ENCODE measurements at places on chromosomes 7 and 10.

GRCh38 chr10:43263551-43264343, 3.1 kb downstream of the RASGEF1A start:
- no peak for DNase-seq

DNA sequence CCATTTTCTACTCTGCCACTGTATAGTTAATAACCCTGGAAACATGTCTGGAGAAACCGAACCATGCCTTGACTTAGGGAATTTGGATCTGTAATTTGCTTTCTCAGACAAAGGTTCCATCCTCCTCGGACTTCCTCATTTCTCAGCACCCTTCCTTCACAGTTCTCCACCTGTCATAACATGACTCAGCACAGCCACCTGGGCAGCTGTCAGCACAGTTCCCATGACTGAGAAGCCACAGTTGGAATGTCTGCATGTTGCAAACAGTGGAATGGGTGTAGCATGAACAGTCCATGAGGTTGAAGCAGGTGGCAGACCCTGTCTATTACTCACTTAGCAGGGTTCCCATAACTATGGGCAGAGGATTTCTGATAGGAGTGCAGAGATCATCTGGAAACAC, 634 bp upstream of the OR9A4 start:
- DNase-seq, result no peak

DNA sequence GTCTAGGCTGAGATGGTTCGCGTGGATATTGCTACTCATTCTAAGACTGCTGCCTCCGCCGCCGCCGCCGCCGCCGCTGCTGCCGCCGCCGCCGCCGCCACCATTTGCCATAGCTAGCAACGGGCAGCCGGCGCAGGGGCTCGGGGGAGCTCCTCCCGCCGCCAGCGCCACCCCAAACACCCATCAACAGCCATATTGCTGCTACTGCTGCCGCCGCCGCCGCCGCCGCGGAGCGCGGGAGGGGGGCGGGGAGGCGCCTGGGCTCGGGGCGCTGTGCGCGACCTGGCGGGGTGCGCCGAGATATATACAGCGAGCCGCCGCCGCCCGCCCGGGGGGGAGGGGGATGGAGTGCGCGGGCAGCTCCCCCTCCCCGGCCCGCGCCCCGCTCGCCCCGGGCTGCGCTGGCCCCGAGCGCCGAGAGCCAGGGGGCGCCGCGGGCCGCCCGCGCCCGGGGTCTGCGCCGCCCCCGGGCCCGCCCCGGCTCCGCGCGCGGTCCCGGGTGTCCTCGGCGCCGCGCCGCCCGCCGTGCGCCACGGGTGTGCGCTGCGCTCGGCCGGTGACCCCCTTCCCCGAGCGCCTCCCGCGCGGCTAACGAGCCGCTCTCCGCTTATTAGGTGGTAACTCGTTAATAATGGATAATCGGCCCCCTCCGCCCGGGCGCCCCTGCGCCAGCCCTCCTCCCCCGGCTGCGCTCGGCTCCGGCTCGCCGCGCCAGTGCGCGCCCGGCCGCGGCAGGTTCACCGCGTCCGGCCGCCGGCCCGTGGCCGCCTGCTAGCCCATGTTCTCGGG, at the start of gene KCNMA1:
KCNMA1 (minus strand) TSS at position 277 of the 789 bp plus-strand sequence.
- no peak for DNase-seq

- DNase-seq, result no peak
Measured at GRCh38 chr10:123236126-123236525, 81.9 kb downstream of the BUB3 start.

DNA sequence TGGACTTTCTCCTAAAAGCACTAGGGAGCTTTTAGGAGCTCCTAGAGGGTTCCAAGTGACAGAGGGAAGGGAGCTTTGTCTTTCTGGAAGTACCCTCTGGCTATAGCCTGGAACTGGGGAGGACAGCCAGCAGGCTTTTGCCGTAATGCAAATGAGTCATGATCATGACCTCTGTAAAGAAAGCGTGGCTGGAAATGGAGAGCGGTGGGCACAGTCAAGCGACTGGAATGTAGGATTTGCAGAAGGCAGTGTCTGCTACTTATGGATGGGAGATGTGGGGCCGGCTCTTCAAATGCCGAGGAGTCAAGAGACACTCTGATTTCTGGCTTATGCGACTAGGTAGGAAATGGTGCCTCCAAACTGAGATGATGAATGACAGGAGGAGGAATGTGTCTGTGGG, 34.6 kb upstream of the PLPP4 start:
- no peak for DNase-seq

GRCh38 chr7:77745746-77746145, 49.5 kb downstream of the RSBN1L start:
- DNase-seq, result no peak

- DNase-seq, result peak; percentile 30
Measured at GRCh38 chr7:158325530-158326381, 261.9 kb downstream of the PTPRN2 start.

DNA sequence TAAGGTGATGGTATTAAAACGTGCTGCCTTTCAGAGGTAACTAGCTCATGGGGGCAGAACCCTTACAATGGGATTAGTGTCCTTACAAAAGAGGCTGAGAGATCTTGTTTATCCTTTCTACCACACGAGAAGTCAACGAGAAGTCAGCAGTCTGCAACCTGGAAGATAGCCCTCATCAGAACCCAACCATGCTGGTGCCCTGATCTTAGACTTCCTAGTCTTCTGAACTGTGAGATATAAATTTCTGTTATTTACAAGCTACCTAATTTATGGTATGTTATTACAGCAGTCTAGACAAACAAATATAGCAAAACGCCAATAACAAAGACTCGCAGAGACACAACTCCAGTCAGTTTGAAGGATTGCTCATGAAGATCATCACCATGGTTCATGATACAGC, 157.5 kb upstream of the TMEM106B start:
- no peak for DNase-seq

- DNase-seq, result no peak
Measured at GRCh38 chr7:157016352-157017041, 6.0 kb upstream of the MNX1 start.

DNA sequence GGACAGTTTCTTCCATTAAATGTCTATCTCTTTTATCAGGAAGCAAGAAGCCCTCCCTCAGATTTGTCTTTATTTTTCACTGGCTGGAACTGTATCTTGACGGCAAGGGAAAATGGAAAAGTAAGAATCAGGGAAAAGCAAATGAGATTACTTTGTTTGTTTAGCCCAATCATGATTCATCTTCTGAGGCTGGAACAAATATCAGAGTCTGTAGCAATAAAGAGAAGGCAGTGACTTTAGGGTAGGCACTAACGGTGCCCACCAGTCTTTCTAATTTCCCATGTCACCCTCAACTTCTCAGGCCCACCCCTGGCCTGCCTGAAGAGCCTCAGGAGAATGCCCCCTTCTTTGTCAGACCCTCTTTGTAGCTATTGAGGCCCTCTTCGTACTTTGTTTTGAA, 36.3 kb upstream of the GOLGA7B start:
- no peak for DNase-seq

- DNase-seq, result no peak
Measured at GRCh38 chr10:132115732-132116131, 50.0 kb downstream of the JAKMIP3 start.

GRCh38 chr7:32500922-32501341, 5.6 kb downstream of the AVL9 start:
- DNase-seq, result no peak

DNA sequence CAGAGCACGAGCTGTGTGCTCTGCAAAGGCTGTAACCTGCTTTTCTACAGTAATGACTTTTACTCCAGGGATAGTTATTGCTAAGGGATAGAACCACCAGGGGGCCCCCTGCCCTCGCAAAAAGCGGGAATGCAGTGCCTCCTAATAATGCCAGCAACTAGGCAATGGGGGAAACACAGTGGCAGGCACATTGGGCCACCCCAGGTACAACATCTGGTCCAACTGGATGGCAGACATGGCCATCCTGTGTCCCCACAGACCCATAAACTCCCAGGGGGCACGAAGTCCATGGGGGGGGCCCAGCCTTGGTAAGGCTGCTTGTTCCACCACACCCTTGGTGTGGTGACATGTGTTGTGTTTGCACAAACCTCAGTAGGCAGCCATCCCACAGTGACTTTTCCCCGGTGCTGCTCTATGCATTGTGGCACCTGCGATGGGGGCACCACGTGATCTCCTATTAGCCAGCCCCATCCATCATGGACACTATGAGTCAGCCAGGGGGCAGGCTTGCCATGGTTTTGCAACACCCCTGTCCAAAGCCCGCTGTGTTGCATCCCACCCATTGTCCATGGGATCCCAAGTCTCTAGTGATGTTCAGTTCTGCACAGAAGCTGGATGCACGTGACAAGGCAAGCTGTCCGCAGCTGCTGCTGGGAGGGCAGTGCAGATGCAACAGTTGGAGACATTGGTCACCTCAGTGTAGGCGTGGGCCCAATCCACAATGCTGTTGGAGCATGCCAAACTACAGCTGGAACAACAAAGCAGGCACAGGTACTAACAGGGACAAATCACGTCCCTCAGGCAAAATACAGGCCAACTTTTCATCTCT, 84.0 kb downstream of the ANLN start:
- no peak for DNase-seq

DNA sequence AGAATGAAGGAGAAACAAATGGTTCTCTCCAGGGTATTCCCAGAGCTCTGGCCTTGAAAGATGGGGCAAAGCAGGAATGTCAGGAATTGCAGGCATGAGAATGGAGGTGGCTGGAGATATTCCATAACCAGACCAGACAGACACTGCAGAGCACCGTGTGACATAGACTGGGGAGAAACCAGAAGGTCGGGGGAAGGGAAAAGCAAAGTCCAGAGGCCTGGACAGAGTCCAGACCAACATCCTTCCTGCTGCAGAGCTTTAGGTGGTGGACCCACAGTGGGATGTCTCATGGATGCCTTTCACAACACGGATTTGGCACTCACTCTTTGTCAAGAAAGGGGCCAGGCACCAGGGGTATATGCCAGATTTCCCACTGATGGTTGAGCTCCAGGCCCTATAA, 177.2 kb upstream of the INHBA start:
- DNase-seq, result no peak

GRCh38 chr7:4450483-4450882, 231.6 kb upstream of the FOXK1 start:
- no peak for DNase-seq

GRCh38 chr7:4808026-4808425, 32.6 kb downstream of the AP5Z1 start:
- DNase-seq, result no peak

- DNase-seq, result no peak
Measured at GRCh38 chr10:30778769-30779168, 149.2 kb upstream of the LYZL2 start.

All from cerebellar nuclear complex (tissue), 1 donor.